Hindlimb muscle (tissue), 1 donor: ENCODE measurements at places on chromosomes 13 and 19. TPM values are rescaled to one million over a fixed set of nuclear protein-coding genes. Genes with fewer than 3 reads are reported as not detected.

DNA sequence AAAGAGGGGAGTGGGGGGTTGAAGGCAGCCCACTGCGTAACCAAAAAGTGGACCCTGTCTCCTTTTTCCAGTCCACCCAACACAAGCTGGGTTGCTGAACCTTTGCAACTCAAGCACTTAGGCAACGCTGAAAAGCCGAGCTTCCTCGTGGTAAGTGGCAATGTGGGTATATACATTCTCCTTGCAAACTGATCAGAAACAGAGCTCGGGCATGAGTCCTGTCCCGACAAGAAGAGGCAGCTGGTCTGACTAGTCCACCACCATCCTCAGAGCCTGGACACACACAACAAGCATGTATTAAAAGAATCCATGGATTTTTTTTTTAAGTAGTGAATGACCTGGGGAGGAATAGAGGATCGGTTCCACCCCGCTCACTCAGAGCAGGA, 240.6 kb upstream of the ZNF507 start:
- no peak for DNase-seq

SCGB2B2 gene
- polyA plus RNA-seq = 0.90 TPM

STK24 gene
- 43.1 TPM for polyA plus RNA-seq

CYP2F1 gene
- polyA plus RNA-seq = not detected

GRCh38 chr19:30376826-30377425, 4.7 kb downstream of the ZNF536 start:
- no peak for DNase-seq

DNA sequence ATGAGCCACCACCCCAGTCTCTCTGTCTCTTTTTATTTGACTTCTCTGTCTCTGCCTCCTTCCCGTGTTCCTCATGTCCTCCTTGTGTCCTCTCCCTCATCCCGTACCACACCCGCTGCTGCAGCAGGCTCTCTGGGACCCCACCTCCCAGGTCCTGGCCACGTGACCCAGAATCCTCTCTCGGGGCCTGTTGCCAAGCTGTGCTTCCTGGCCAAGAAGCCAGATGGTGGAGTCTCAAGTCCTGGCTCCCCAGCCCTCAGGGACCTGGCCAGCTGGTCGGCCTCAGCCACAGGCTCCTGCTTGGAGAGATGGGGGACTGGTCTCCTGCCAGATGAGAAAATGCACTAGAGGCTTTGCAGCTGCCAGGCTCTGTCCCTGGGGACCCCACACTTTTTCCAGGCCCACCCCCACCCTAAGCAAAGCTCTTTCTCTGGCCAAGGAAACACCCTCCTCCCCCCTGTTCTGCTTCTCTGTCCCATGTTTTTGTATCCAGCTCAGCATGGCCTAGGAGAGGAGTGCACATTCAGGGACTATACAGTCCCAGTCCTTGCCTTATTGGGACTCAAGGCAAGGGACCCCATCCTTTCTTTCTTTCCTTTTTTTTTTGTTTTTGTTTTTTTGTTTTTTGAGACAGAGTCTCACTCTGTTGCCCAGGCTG, 34.3 kb upstream of the SHKBP1 start:
- no peak for DNase-seq

DNA sequence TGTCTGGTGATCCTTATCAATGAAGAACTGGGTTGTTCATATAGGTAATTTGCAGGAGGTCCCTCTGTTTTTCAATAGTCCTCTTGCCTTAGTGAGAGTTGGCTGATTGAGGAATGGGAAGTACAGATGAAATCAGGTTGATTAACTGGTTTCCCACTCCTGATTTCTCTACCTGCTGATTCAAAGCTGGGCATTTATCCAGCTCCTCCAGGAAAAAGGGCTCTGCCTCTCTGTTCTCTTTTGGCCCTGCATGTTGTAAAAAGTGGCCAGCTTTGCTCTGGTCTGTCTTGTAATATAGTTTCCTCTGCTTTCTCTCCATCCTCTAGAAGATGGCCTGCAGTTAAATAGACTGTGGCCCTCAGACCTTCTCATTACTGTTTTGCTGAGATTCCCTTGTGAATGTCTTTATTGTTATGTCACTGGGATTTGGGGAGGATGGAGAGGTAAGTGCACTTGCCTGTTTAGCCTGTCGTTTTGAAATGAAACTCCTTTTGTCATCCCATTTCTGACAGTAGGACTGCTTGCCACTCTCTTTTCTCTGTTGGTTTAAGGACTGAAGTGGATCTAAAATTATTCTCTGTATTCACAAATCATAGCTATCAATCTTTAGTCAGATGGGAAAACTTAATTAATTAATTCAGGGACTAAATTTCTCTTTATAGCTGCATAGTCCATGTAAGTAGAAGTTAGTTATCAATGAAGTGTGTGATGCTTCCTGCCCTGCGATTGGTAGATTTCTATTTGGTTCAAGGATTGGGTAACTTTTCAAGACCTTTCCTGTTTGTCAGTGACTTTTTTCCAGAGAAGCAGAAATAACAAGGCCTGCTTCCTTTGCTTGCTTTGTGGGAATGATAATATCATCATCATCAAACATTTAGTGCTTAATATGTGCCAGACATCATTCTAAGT, 28.5 kb downstream of the GARRE1 start:
- DNase-seq = no peak

DNA sequence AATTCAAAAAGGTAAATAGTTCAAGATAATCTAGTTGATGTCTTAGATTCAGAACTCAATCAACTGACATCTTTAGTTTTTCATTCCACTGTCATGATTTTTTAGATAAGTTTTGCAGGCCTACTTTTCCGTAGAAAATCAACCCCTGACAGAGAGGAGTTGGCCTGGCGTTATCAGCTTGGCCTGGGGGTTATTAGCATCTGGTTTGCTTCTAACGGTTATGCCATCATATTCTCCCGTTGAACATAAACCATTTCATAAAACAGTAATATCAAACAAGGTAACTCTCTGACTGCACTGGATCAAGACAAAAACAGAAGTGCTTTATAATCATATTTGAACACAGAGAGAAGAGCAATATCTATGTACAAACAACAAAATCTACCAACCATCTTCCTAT, 130.8 kb upstream of the PCDH20 start:
- DNase-seq = no peak

DACH1 gene
- 13.9 TPM for polyA plus RNA-seq

LRRC25 gene
- 2.6 TPM for polyA plus RNA-seq
